ENCODE measurements at places on chromosomes 1 and 21. TPM values are rescaled to one million over a fixed set of nuclear protein-coding genes. Genes with fewer than 3 reads are reported as not detected.

Gene KRTAP10-10
- not detected for total RNA-seq

Gene CTSK
- total RNA-seq, result 116 TPM

Gene HFM1
- 0.43 TPM for total RNA-seq

Gene PCBP3
- total RNA-seq, result 1.6 TPM

Gene ERICH3
- total RNA-seq, result not detected

Gene DIO1
- not detected for total RNA-seq

Gene GIPC2
- total RNA-seq, result 0.14 TPM

Gene BROX
- total RNA-seq, result 34.9 TPM

Gene KCNT2
- total RNA-seq, result 3.4 TPM

Gene CLCNKB
- total RNA-seq, result 0.14 TPM

Gene LHX4
- under 0.01 TPM for total RNA-seq

Gene NPPA
- not detected for total RNA-seq

Data from smooth muscle cell of bladder (primary cell).